Cardiac ventricle fibroblast (primary cell): ENCODE measurements at places on chromosomes 7 and 10. TPM values are rescaled to one million over a fixed set of nuclear protein-coding genes. Genes with fewer than 3 reads are reported as not detected.

GNAT3 gene
- total RNA-seq = not detected in 2 replicates

ZPBP gene
- total RNA-seq = not detected in 2 replicates

NACAD gene
- total RNA-seq = 1.7 TPM in 2 replicates

OPALIN gene
- not detected in 2 replicates for total RNA-seq

ENTPD1 gene
- 0.49 and 0.75 TPM in 2 replicates for total RNA-seq

SAMD9L gene
- 6.5 and 6.9 TPM in 2 replicates for total RNA-seq

BTRC gene
- 8.7 and 14.1 TPM in 2 replicates for total RNA-seq

MMP21 gene
- total RNA-seq = 0.15 TPM in 1 of 2 replicates, not detected in the other

C10orf53 gene
- total RNA-seq = not detected in 2 replicates

FERD3L gene
- total RNA-seq = not detected in 2 replicates

HNRNPA2B1 gene
- 94.3 and 110 TPM in 2 replicates for total RNA-seq

CLEC2L gene
- not detected in 2 replicates for total RNA-seq

TMEM225B gene
- total RNA-seq = 0.87 TPM in 1 of 2 replicates, not detected in the other

SUN3 gene
- total RNA-seq = not detected in 2 replicates

INSYN2A gene
- total RNA-seq = under 0.01 TPM in 1 of 2 replicates, not detected in the other

ADRB1 gene
- 0.06 TPM in 1 of 2 replicates, not detected in the other for total RNA-seq

UNCX gene
- not detected in 2 replicates for total RNA-seq
